NCI-H146 (cell line): ENCODE measurements at places on chromosomes 3 and 15.

DNA sequence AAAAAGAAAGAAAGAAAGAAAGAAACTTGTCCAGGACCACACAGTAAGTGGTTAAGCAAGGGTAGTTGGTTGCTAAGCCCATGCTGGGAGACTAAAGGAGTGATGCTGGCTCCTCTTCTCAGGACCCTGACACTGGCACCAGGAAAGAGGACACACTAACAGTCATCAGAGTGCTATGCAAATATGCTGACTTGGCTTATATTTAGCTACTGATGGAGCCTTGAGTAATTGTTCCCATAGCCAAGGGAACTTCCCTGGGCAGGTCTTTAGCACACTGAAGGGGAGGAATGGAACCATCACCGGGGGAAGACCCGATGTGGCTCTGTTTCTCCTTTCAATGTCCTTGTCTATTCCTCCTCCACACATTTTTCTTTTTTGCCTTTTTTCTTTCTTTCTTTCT lies 6.2 kb downstream of the TMEM40 start:
- DNase-seq, result no peak

GRCh38 chr3:178318340-178318739 lies 217.9 kb upstream of the KCNMB2 start:
- DNase-seq, result no peak

GRCh38 chr3:134904776-134905646 lies 110.0 kb downstream of the EPHB1 start:
- peak; percentile 18 for DNase-seq

DNA sequence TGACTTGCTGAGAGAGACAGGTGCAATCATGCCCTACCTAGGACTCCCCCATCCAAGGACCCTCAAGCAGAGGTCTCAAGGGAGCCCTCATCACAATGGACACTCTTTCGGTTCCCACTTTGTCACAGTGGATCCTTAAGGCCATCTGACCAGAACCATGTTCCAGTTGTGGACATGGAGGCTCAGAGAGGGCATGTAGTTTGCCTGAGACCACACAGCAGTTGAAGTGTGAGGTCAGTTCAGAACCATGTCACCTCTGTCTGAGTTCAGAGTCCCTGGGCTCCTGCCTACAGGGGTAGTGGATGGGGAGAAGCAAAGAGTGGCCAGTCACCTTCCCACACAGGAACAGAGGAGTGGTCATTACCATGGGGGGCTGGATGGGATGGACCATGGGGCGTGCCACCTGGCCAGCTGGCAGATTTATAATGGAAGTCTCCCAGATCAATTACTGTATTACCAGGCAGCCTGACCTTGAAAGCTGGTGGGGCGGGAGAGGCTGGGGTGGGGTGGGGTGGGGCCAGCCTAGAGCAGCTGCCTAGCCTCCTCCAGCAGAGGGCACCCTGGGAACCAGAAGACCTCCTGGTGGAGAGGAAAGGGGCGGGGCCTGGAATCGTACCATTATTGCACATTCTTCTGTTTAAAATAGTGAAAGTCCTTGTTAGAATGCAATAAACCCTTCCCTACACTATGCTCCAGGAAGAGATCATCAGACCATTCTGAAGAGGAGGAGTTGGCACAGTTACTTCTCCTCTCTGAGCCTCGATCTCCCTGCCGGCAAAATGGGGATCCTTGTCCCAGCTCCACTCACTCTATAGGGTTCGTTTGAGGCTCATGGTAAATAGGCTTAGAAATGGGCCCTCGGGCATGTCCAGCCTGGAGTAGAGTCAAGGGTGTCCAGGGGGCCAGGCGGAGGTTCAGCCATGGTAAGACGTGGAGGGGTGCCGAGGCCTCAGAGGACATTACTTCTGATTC lies 26.9 kb upstream of the LINGO1 start:
- peak; percentile 75 for DNase-seq

GRCh38 chr15:33934396-33934795 lies 33.9 kb upstream of the CHRM5 start:
- no peak for DNase-seq

GRCh38 chr15:22878103-22878502 lies 39.6 kb downstream of the NIPA2 start:
- DNase-seq, result no peak

GRCh38 chr15:78407608-78408354 lies 30.2 kb upstream of the IREB2 start:
- no peak for DNase-seq

GRCh38 chr3:14343338-14344112 lies 58.9 kb upstream of the SLC6A6 start:
- DNase-seq, result no peak

DNA sequence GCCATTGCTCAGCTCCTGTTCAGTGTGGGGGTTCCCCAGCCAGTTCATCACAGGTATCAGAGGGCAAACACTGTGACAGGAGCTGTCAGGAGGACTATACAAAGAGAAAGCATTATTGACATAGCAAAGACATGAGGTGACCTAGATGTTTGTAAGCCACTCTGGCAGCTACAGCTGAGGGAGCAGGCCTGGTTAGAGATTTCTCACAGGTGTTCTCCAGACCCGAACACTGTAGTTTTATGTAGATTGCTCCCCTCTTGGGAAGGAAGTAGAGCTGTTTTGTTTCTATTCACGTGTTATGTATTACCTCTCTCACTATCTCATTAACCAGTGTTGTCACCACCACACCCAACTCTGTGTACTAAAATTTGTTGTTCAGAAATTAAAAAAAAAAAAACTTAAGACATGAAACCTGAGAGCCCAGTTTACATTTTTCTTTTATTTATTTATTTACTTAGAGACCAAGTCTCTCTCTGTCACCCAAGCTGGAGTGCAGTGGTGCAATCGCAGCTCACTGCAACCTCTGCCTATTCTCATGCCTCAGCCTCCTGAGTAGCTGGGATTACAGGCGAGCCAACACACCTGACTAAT lies 123.7 kb downstream of the RBPMS2 start:
- DNase-seq, result peak; percentile 48

DNA sequence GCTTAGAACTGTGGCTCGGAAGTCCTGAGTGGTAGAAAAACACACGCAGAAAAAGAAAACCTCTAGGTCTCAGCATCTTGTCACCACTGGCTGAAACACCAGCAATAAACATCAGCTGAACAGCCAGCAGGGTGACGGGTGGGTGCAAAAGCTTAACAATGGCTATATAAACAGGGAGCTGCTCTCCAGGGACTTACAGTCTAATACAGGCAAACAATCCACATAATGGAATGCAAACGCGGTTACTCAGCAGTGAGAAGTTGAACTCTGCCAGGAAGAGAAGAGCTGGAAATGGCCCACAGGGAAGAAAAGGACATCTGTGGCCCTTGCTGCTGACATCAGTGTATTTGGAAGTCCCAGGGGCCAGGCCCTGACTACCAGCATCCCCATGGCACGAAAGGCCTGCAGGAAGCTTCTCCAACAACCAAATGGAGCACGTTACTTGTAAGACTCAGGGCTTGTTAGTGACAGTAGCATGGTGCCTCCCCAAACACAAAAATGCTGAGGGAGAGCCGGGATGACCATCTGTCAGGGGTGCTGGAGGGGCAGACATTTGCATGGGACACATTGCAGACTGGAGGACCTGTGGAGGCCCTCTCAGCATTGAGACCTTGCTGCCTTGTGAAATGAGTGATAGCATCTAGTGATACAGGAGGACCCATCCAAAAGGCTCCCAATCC lies 3.0 kb downstream of the HEG1 start:
- DNase-seq, result peak; percentile 18

DNA sequence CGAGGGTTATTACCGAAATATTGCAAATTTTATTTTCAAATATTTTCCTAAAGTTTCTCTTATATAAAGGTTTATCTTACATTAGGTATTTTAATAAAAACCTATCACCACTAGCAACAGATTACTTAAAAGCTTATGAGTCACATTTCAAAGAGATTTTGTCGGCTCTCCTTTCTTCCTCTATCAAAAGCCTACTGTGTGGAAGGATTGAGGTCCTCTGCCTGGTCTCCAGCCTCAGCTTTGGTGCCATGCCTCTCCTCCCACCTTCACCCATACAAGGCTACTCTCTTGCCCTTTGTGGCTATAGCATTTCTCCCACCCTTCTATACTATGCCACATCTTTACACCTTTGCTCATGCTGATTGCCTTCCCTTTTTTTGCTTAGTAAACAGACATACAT lies 199.3 kb downstream of the TNIK start:
- DNase-seq, result no peak
